ENCODE measurements at places on chromosomes 6 and 20.

GRCh38 chr20:16028923-16029322, 544.3 kb downstream of the KIF16B start:
- H3K4me3 ChIP-seq, result no peak overlapping the region
- no peak for DNase-seq
- peaks cover 10% of the 10 kb centered on the region for H3K4me1 ChIP-seq
- H3K27me3 ChIP-seq, result no peaks in the 10 kb centered on the region
- no peaks in the 10 kb centered on the region for H3K36me3 ChIP-seq

GRCh38 chr6:106360410-106360988, at the start of gene CRYBG1:
Gene CRYBG1 (plus strand): TSS chr6:106360717. CDS start chr6:106360909, 192 bp downstream.
- H3K27ac ChIP-seq, result no peak within 1 kb of the TSS
- no peaks in the 10 kb centered on the region for H3K36me3 ChIP-seq
- peak; percentile 99 for DNase-seq
- peaks cover 43% of the 10 kb centered on the region for H3K27me3 ChIP-seq
- H3K4me1 ChIP-seq, result no peaks in the 10 kb centered on the region

DNA sequence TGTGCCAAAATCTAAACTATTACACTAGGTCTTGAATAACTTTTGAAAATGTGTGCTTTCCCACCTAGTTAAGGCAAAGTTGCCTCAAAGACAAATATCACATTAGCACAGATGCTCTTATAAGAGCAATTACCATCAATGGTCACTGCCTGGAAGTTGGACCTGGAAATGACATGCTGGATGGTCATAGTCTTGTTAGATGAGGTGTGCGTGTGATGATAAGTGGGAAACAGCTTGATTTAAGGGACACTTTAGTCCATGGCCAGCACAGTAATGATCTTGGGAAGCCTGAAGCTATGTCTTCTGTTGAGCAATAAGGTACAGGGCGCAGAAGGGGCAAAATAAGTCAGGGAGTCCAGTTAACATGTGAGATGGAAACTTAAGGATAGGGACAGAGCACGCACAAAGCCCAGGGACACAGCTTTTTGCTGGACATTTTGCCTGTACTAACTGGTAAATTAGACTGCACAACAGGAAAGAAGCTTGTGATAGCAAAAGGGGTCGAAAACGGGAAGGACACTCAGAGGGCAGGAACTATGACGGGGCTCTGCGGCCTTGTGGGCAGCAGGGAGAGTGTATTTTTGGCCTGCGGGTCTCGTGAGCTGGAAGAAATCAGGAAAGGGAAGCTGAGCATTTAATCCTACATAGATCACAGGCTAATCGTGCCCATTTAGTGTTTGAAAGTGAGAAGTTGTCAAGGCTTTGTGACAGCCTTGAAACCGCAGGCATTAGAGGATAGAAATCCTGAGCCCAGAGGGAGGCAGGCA, 66.7 kb upstream of the BMP2 start:
- no peaks in the 10 kb centered on the region for H3K36me3 ChIP-seq
- H3K27me3 ChIP-seq, result no peaks in the 10 kb centered on the region
- H3K4me1 ChIP-seq, result peaks cover 44% of the 10 kb centered on the region

GRCh38 chr6:170013815-170014214, 262.4 kb downstream of the ERMARD start:
- H3K4me1 ChIP-seq, result no peaks in the 10 kb centered on the region
- no peaks in the 10 kb centered on the region for H3K36me3 ChIP-seq
- H3K27ac ChIP-seq, result no peak overlapping the region
- peaks cover 13% of the 10 kb centered on the region for H3K27me3 ChIP-seq

- H3K4me3 ChIP-seq, result no peak overlapping the region
- DNase-seq, result no peak
- H3K36me3 ChIP-seq, result no peaks in the 10 kb centered on the region
- no peaks in the 10 kb centered on the region for H3K4me1 ChIP-seq
- H3K27me3 ChIP-seq, result no peaks in the 10 kb centered on the region
- no peak overlapping the region for H3K27ac ChIP-seq
These were observed 36.3 kb upstream of the GATA5 start for GRCh38 chr20:62511915-62512610.

- no peaks in the 10 kb centered on the region for H3K36me3 ChIP-seq
- no peak overlapping the region for H3K27ac ChIP-seq
- H3K4me3 ChIP-seq, result no peak overlapping the region
- H3K27me3 ChIP-seq, result no peaks in the 10 kb centered on the region
These were observed 230.9 kb downstream of the ZNF217 start for GRCh38 chr20:53362736-53363135.

GRCh38 chr20:36435592-36436541, 105.5 kb upstream of the MYL9 start:
- H3K4me3 ChIP-seq, result no peak overlapping the region
- H3K27me3 ChIP-seq, result no peaks in the 10 kb centered on the region

GRCh38 chr6:5191222-5191621, 69.5 kb downstream of the LYRM4 start:
- DNase-seq, result no peak
- no peak overlapping the region for H3K4me3 ChIP-seq
- H3K4me1 ChIP-seq, result peaks cover 4% of the 10 kb centered on the region
- no peaks in the 10 kb centered on the region for H3K36me3 ChIP-seq
- H3K27ac ChIP-seq, result no peak overlapping the region
- H3K27me3 ChIP-seq, result no peaks in the 10 kb centered on the region

- no peak for DNase-seq
- H3K27ac ChIP-seq, result no peak overlapping the region
- no peaks in the 10 kb centered on the region for H3K36me3 ChIP-seq
These were observed 35.8 kb downstream of the GCM1 start for GRCh38 chr6:53112871-53113270.

- H3K27me3 ChIP-seq, result no peaks in the 10 kb centered on the region
- H3K27ac ChIP-seq, result peak overlapping the region; percentile 84
- H3K4me1 ChIP-seq, result peaks cover 10% of the 10 kb centered on the region
- no peaks in the 10 kb centered on the region for H3K36me3 ChIP-seq
- peak overlapping the region; percentile 95 for H3K4me3 ChIP-seq
These were observed 111.5 kb downstream of the HFE start for GRCh38 chr6:26198722-26199056.

GRCh38 chr6:43331470-43331869, 22.8 kb upstream of the CRIP3 start:
- H3K36me3 ChIP-seq, result peaks cover 4% of the 10 kb centered on the region
- no peak for DNase-seq
- no peaks in the 10 kb centered on the region for H3K4me1 ChIP-seq
- no peak overlapping the region for H3K4me3 ChIP-seq
- no peaks in the 10 kb centered on the region for H3K27me3 ChIP-seq

GRCh38 chr6:100663219-100663863, 198.6 kb upstream of the SIM1 start:
- no peak for DNase-seq
- H3K27ac ChIP-seq, result no peak overlapping the region
- no peaks in the 10 kb centered on the region for H3K4me1 ChIP-seq
- H3K27me3 ChIP-seq, result no peaks in the 10 kb centered on the region
- H3K4me3 ChIP-seq, result no peak overlapping the region

DNA sequence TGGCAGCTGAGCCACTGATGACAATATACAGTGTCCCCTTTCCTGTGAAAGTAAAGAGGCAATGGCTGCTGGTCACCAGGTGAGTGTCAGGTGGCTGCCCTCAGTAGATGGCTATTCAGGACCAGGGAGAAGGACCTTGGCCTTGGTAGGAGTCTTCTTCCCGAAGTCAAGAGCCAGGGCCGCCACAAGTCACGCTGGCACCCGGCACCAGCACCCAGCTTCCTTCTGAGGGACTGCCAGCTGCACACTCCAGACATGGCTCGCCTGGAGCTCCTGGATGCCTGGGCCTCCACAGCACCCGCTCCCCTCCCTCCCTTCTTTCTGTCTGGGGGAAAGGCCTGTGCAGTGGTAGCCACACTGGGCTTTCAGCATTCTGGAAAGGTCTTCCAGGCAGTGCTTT, 126.9 kb downstream of the TMEM242 start:
- no peak for DNase-seq
- no peak overlapping the region for H3K27ac ChIP-seq
- no peaks in the 10 kb centered on the region for H3K27me3 ChIP-seq
- no peak overlapping the region for H3K4me3 ChIP-seq
- H3K36me3 ChIP-seq, result peaks cover 89% of the 10 kb centered on the region

- no peaks in the 10 kb centered on the region for H3K36me3 ChIP-seq
- no peak overlapping the region for H3K4me3 ChIP-seq
- no peaks in the 10 kb centered on the region for H3K27me3 ChIP-seq
- no peak overlapping the region for H3K27ac ChIP-seq
- no peak for DNase-seq
These were observed 17.4 kb upstream of the NCOA3 start for GRCh38 chr20:47484303-47484702.

- peaks cover 9% of the 10 kb centered on the region for H3K4me1 ChIP-seq
- peaks cover 9% of the 10 kb centered on the region for H3K27me3 ChIP-seq
- no peak overlapping the region for H3K27ac ChIP-seq
- H3K4me3 ChIP-seq, result peak overlapping the region; percentile 19
These were observed 94.5 kb upstream of the MARCKS start for GRCh38 chr6:113762641-113763040.

DNA sequence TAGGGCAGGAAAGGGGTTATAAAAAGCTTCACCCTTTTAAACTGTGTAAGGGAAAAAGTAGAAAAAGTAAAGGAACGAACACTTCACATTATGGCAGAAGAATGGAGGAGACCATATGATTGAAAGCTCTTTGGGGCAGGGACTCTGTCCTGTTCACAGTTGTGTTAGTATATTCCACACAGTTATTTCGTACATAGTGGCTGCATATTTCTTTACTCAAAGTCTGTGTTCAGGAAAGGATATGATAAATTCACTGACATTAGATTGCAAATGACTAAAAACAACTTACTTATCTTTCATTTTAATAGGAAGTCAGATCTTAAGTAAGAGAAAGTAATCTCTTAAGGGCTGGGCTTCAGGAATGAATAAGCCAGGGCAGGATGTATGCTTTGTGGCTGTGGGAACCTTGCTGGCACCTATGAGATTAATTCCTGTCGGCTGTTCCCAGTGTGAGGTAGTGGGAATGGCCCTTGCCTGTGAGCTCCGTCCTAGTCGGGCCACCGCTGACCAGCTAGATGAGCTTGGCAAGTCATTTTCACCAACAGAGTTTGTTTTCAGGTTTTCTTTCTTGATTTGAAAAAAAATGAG, 11.2 kb downstream of the PPP1R14C start:
- H3K4me1 ChIP-seq, result no peaks in the 10 kb centered on the region
- no peak overlapping the region for H3K4me3 ChIP-seq
- peaks cover 23% of the 10 kb centered on the region for H3K27me3 ChIP-seq
- H3K36me3 ChIP-seq, result no peaks in the 10 kb centered on the region

- no peaks in the 10 kb centered on the region for H3K27me3 ChIP-seq
- no peak overlapping the region for H3K27ac ChIP-seq
- H3K4me1 ChIP-seq, result no peaks in the 10 kb centered on the region
- DNase-seq, result no peak
These were observed 71.4 kb upstream of the CST7 start for GRCh38 chr20:24877652-24878051.

GRCh38 chr6:107698146-107698545, 126.0 kb downstream of the SCML4 start:
- H3K27ac ChIP-seq, result no peak overlapping the region
- no peaks in the 10 kb centered on the region for H3K36me3 ChIP-seq
- no peaks in the 10 kb centered on the region for H3K4me1 ChIP-seq

DNA sequence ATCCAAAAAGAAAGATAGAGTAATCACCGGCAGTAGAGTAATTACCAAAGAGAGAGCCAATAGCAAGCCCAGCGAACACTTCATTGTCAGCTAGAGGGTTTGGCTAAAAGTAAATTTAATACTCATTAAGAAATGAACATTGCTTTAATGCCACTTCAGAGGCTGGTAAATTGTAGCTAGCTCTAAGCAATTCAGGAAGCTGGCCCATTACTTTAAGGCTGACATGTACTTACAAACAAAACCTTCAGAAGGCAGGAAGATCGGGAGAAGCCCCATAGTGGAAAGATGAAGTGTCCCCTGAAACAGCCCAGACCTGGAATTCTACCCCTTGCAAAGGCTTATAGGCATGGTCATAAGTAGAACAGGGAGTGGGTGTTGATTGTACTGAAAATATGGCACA, 396.6 kb upstream of the ID4 start:
- H3K36me3 ChIP-seq, result no peaks in the 10 kb centered on the region
- no peaks in the 10 kb centered on the region for H3K4me1 ChIP-seq
- no peaks in the 10 kb centered on the region for H3K27me3 ChIP-seq
- H3K27ac ChIP-seq, result no peak overlapping the region
- no peak overlapping the region for H3K4me3 ChIP-seq

DNA sequence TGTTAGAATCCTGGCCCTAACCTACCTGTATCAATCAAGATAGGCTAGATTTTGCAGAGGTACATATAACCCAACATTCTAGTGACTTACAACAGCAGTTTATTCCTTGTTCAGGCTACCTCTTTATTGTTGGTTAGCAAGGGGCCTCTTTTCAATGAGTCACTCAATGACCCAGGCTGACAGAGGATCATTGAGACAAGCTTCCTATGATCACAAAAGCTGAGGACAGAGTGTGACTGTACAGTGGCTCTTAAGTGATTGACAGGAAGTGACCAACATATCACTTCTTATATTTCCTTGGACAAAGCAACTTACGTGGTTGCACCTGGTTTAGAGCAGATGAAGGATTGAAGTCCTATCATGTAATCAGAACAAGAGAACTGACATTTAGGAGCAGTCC, 740.9 kb downstream of the FRK start:
- no peak for DNase-seq
- H3K4me3 ChIP-seq, result no peak overlapping the region
- H3K4me1 ChIP-seq, result no peaks in the 10 kb centered on the region
- H3K27ac ChIP-seq, result no peak overlapping the region
- H3K36me3 ChIP-seq, result no peaks in the 10 kb centered on the region

- DNase-seq, result no peak
- peaks cover 10% of the 10 kb centered on the region for H3K4me1 ChIP-seq
- H3K4me3 ChIP-seq, result no peak overlapping the region
These were observed 61.5 kb downstream of the TRAM2 start for GRCh38 chr6:52515219-52515960.

DNA sequence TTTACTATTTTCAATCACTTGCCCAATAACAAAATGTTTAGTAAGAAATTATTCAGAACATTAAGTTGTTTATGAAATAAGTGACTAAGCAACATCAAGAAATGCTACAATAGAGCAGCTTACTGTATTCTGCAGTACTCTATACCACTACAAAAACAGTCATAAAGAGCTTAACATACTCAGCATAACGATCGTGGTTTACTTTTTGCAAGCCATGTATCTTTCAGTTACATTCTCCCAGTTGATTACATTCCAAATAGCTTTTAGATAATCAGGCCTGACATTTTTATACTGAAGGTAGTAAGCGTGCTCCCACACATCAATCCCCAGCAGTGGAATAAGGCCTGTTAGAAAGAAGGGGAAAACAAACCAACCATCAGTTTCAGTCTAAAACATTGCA, 10.7 kb downstream of the SOD2 start:
- H3K4me3 ChIP-seq, result no peak overlapping the region
- peaks cover 56% of the 10 kb centered on the region for H3K36me3 ChIP-seq
- H3K27ac ChIP-seq, result no peak overlapping the region
- H3K27me3 ChIP-seq, result no peaks in the 10 kb centered on the region
- H3K4me1 ChIP-seq, result no peaks in the 10 kb centered on the region
- DNase-seq, result no peak

GRCh38 chr6:34514593-34515472, 41.3 kb downstream of the SPDEF start:
- H3K27me3 ChIP-seq, result peaks cover 38% of the 10 kb centered on the region
- peak overlapping the region; percentile 66 for H3K4me3 ChIP-seq
- H3K27ac ChIP-seq, result no peak overlapping the region
- DNase-seq, result peak; percentile 84

Data from endodermal cell (in vitro differentiated cells).